ENCODE measurements at places on chromosomes 5 and 9.

- DNase-seq = peak; percentile 46
These were observed 26.2 kb upstream of the SPTLC1 start for GRCh38 chr9:92141144-92142129.

DNA sequence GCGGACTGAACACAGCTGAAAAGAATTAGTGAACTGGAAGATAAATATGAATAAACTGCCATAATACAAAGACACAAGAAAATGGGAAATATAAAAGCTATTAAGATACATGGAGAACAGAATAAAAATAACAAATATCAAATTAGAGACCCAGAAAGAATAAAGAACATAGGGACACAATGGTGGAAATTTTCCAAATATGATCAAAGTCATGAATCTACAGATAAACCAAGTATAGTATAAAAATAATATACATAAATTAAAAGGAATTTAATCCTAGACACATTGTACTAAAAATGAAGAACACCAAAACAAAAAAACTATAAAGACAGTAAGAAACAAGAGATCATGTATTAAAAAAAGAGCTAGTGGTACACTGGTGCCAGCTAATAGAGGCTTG is 194.9 kb downstream of the MLLT3 start:
- no peak for DNase-seq

DNA sequence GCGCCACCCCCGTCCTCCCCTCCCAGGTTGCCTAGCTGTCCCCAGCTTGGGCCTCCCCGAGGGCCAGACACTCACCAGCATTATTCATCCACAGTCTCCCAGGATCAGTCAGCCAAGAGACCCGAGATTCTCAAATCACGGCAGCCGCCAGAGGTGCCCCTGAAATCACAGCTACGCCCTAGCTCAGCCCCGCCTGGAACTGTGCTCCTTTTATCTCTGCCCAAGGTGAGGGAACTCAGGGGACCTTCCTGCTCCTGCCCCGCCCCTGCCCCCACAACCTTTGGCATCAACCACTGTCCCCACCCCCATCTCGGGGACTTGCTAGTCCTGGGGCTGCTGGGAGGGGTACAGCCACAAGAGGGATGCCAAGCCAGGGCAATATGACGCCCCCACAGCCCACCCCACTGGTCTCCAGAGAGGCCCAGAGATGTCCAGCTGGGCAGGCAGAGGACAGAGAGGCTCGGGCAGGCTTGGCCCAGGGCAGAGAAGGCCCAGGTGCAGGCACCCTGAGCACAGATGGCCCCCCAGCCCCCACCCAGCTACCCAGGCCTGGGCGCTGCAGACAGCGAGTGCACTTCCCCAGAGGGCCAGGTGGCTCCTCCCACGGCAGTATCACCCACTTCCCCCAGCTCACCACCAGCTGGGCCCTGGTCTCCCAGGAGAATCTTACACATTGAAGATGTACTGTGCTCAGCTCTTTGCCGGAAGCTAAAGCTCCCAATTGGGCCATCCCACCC is at the start of gene FUT7:
Gene FUT7, minus strand, starts transcription at position 185 of the 737 bp plus-strand sequence. Its CDS starts 97 bp downstream, at position 88.
- DNase-seq = no peak

GRCh38 chr5:180637962-180638680 is 11.3 kb downstream of the FLT4 start:
- no peak for DNase-seq

- no peak for DNase-seq
These were observed 231.2 kb downstream of the ARRDC3 start for GRCh38 chr5:91151947-91152346.

DNA sequence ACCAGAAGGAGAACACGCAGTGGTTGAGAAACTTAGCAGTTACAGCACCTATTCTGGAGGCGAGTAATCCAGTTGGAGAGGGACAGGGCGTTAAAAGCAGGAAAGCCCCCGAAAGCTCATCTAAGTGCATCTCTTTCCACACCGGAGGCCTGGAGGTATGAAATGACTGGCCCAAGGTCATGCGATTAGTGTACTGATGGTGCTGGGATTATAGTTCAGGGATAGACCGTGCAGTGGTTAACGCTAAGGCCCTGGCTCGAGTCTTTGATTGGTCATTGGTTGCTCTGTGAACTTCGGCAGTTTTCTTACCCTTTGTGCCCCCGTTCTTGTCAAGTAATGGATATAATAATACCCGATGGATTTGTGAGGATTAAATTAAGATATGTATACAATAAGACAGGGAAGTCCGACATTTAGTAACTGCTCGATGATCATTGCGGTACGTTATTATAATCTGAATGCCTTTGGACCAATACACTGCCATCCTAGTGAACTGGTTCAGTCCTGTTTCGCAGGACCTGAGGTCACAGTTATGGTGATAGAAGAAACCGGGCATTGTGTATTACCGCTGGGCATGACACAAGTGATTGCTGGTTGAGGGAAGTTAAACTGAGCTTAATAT is 960 bp downstream of the CANX start:
- DNase-seq = peak; percentile 54

DNA sequence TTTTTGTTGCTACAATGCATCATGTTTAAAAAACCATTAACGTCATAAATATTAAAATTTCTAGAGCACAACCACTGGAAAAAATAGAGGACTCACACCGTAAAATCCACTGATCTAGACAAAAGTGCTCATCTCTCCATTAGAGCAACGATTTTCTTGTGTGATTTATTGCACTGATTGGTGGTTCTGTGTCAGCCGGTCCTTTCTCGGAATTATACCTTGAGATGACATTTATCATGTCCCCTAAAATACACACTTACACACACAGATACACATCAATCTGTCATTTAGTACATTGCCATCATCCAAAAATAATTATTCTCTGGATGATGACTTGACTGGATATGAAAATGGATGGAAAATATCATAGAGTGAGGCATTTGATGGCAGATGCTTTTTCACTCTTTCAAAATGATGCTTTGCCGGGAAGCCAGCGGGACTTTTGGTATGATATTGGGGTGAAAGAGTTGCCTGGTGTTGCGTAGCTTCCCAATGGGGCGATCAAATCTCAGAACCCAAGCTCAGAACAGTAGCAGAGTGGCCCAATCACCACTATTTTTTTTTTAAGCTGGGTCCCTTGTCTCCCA is 226.6 kb downstream of the GAS1 start:
- no peak for DNase-seq

GRCh38 chr9:131606896-131607567 is 61.7 kb downstream of the PRRT1B start:
- DNase-seq = no peak

All from GM13977 (cell line).